ENCODE measurements at places on chromosomes 16 and 17. TPM values are rescaled to one million over a fixed set of nuclear protein-coding genes. Genes with fewer than 3 reads are reported as not detected.

TACO1 gene
- total RNA-seq: 23.2 TPM

TMEM88 gene
- 23.7 TPM for total RNA-seq

BCL6B gene
- total RNA-seq: not detected

CEP112 gene
- 8.5 TPM for total RNA-seq

ACD gene
- total RNA-seq: 33.3 TPM

SLC22A31 gene
- total RNA-seq: 3.9 TPM

IL17C gene
- total RNA-seq: not detected

SHCBP1 gene
- 2.4 TPM for total RNA-seq

FOXN1 gene
- total RNA-seq: not detected

EFCAB5 gene
- 0.69 TPM for total RNA-seq

TBC1D3E gene
- total RNA-seq: not detected

ARHGDIG gene
- 13.8 TPM for total RNA-seq

PABPN1L gene
- total RNA-seq: 3.9 TPM

RNF43 gene
- not detected for total RNA-seq

CDH15 gene
- total RNA-seq: 12.6 TPM

RPAIN gene
- total RNA-seq: 168 TPM

CD300LB gene
- total RNA-seq: not detected

ZP2 gene
- total RNA-seq: not detected

PRAC2 gene
- total RNA-seq: not detected

LRRC46 gene
- 1.3 TPM for total RNA-seq

P2RX5 gene
- 6.6 TPM for total RNA-seq

PIPOX gene
- 1.4 TPM for total RNA-seq

SMIM36 gene
- not detected for total RNA-seq

CRAMP1 gene
- total RNA-seq: 52.4 TPM

CDH11 gene
- 2.6 TPM for total RNA-seq

GPR179 gene
- 0.07 TPM for total RNA-seq

ATP1B2 gene
- 11.3 TPM for total RNA-seq

SLFN12L gene
- total RNA-seq: not detected

CEMP1 gene
- not detected for total RNA-seq

FBXO31 gene
- total RNA-seq: 66.7 TPM

NOMO2 gene
- 83.5 TPM for total RNA-seq

NOG gene
- not detected for total RNA-seq

FBXW10 gene
- not detected for total RNA-seq

MAF gene
- total RNA-seq: 5.0 TPM

C1QTNF1 gene
- 0.15 TPM for total RNA-seq

TSR1 gene
- 25.6 TPM for total RNA-seq

ARL6IP1 gene
- total RNA-seq: 238 TPM

KAT7 gene
- total RNA-seq: 65.7 TPM

TBC1D3G gene
- not detected for total RNA-seq

METTL2A gene
- 38.2 TPM for total RNA-seq

RNF112 gene
- total RNA-seq: 8.6 TPM
